ENCODE measurements at places on chromosomes 12 and 14. TPM values are rescaled to one million over a fixed set of nuclear protein-coding genes. Genes with fewer than 3 reads are reported as not detected.

The GZMB gene
- total RNA-seq, result 2,866 TPM

The SMOC1 gene
- not detected for total RNA-seq

DNA sequence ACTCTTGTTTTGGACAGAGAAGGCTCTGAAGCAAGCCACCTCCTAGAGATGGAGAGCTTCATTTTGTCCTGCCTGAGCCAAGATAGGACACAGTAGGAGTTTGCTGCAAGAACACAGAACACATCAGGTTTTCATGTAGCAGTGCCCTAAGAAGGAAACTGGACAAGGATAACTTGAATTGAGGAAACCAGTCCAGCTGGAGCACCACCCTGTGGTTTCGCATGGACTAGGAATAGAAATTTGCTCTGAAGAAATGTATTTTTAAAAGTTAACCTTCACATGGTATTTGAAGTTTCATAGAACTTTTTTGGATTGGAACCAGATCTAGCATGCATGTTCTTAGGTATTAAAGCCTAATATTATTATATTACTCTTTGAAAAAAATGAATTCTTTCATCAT is 68.8 kb downstream of the RERG start:
- no peak overlapping the region for H3K27ac ChIP-seq
- H3K36me3 ChIP-seq, result no peaks in the 10 kb centered on the region
- H3K27me3 ChIP-seq, result no peaks in the 10 kb centered on the region

GRCh38 chr14:106038263-106038662 is 511.9 kb downstream of the TMEM121 start:
- H3K4me3 ChIP-seq, result no peak overlapping the region
- no peak for DNase-seq
- no peaks in the 10 kb centered on the region for H3K36me3 ChIP-seq

The STAB2 gene
- not detected for total RNA-seq
